MM.1S (cell line): ENCODE measurements at places on chromosomes 11 and 22.

DNA sequence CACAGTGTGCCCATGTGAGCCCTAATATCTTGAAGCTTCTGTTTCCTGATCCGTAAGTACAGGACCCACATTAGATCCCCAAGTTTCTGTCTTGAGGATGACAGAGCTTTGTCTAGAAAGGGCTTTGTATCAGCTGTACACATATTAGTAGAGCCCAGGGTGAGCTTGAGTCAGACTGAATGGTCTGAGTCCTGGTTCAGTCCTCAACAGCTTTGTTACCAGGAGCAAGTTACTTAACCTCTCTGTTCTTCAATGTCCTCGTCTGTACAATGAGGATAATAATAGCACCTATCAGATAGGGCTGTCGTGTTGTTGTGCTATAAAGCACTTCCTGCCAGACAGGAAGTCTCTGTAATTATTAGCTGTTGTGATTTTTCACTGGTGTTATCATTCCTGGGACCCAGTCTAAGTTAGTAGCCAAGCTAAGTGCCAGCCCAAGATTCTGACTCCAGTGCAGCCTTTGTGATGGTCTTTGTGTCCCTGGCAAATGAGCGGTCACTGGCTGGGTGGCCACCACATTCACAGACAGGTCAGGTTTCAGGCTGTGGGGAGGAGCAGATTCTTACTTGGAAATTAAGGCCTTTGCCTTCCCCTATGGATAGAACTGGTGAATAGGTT is 6.8 kb downstream of the TOM1 start:
- no peak for DNase-seq

DNA sequence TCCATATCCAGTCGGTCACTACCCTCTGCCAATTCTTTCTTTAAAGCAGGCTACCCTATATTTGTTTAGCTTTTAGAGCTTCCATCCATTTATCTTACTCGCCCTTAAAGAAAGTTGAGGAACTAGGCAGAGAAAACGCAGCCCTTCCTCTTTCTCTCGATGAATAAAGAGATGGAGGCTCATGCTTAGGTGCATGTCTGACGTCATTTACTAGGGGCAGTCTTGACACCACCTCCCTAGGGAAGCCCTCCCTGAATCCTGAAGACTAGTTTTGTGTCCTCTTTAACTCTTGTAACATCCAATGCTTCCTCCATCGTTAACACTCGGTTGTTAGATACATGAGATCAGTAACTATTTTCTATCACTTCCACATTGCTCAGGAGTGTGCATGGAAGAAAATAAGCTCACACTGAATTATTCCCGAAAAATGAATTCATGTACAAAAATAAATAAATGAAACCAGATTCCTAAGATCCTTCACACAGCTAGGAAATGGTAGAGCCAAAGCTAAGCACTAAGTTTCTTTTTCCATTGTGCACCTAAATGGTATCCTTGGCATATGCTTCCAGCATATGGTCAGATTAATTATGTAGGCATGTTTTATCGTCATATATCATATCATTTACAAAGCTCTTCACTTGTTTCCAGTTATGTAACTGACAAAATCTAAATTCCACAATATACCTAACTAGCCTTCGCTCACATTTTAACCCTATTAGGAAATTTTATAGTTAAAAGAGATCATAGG is 291.2 kb downstream of the OPCML start:
- no peak for DNase-seq

GRCh38 chr11:30260813-30261212 is 30.0 kb downstream of the FSHB start:
- no peak for DNase-seq

GRCh38 chr11:9787260-9787659 is 123.4 kb downstream of the SWAP70 start:
- no peak for DNase-seq

DNA sequence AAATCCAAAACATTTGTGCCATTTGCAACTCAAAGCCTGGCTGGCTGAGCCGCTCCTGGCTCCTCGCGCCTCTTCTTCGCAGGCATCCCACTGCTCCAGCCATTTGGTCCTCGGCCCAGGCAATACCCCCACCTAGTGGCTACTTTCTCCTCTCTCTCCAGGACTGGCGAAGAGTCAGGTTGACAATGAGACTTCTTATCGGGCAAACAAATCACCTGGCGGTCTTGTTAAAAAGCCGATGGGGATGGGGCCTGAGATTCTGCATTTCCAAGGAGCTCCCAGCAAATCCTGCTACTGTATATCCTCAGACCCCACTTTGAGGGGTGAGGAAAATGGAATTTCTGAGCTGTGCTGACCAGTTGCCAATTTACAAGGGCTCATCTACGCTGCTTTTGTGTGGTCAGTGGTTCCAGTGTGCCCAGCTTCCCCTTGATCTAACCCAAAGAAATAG is 89.0 kb downstream of the ISX start:
- DNase-seq: peak; percentile 30

DNA sequence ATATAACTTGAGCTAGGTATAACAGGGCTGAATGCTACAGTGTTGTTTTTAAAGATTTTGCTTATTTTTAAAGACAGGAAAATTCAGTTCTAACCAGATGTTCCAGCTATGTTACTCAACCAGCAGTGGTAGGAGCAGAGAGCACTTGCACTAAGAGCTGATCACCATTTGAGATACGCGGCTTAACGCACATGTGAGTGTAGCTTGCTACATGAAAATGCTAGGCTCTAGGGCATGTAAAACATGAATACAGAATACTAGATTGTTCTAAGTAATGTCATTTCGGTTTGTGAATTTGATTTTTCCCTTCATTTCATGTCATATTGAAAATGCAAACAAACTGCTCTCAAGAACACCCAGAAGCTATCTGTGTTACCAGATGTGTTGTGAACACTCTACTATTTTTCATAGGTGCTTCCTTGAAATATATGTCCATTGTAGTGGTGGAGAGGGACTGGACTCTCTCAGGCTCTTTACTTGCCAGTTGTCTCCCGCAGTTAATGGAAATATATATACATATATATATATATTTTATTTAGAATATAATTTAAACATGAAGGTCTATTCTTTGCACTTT is 10.8 kb upstream of the TECTA start:
- DNase-seq: no peak

DNA sequence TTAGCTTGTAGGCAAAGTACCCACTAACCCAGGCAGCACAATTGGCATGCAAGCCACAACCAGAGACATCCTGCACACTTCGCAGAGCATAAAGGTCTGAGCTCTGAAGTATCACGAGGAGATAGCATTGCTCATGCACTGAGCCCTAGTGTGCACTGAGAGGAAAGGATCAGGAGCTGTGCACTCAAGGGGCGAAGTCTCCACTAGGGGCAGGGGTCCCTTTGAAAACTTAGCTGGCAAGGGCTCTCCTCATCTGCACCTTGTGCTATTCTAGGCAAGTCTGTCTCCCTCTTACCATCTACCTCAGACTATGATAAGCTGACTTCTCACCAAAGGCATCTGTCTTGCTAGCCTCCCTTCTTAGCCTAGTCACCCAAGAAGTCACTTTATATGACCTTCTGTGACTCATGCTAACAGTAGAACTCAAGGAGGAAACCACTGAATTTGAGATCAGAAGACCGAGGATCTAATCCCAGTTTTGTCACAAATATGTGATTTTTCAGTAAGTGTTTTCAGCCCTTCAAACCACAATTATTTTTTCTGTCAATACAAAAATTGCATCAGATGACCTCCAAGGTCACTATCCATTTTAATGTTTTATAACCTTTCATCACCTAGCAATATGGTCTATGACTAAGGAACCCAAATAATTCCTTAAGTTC is 1078.0 kb downstream of the NTM start:
- no peak for DNase-seq

- no peak for DNase-seq
These were observed 20.4 kb downstream of the PSMD13 start for GRCh38 chr11:256952-257737.

DNA sequence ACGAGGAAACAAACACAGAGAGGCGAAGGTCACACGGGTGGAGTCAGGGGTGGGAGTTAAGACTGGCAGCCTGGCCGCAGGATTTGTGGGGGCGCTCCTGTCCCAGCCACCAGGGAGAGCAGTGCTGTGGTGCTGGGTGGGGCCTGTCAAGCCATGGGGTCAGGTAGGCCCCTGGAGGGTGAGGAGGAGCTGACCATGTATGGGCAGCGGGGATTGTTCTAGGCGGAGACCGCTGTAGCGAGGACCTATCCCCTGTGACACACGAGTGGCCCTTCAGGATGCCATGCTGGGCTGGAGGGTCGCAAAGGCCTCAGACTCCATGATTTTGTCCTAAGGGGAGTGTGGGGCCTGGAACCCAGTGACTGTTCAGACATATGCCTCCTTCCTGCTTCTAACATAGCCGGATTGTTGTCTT is 1.6 kb upstream of the RPS19BP1 start:
- DNase-seq: no peak

DNA sequence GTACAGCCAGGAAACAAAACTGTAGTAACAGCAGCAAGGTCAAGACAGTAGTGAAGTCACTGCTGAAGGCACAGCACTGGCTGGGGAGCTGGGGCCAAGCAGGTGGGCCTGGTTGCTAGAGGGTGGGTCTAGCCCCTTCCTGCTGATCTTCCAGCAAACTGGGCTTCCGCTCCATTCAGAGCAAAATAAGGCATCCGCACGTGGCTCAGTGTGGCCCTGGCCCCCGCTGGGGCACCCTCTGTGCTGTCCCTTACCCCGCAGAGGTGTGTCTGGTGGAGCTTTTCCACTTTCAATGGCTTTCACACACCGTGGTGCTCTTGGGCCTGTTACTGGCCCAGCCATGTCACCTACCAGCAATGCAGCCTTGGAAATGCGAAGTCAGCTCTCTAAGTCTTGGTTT is 162.4 kb upstream of the B3GAT1 start:
- no peak for DNase-seq

DNA sequence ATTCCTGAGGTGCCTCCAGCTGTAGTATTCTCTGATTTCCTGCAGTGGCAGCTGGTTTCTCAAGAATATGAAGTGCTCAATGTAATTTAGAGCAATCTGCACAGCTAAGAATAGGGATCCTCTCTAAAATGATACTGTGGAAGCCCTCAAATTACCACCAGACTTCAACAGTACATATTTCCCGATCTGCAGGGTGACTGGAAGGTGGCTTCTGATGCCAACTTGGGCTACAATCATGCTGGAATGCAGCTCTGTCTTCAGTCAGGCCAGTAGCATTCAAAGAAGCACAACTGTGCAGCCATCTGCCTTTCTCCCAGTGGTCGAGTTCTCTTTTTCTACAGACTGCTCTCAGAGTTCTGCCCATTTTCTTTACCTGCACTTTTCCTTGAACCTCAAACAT is 55.5 kb upstream of the CD5 start:
- no peak for DNase-seq

- no peak for DNase-seq
These were observed 1.0 kb downstream of the SUN2 start for GRCh38 chr22:38754751-38755154.

DNA sequence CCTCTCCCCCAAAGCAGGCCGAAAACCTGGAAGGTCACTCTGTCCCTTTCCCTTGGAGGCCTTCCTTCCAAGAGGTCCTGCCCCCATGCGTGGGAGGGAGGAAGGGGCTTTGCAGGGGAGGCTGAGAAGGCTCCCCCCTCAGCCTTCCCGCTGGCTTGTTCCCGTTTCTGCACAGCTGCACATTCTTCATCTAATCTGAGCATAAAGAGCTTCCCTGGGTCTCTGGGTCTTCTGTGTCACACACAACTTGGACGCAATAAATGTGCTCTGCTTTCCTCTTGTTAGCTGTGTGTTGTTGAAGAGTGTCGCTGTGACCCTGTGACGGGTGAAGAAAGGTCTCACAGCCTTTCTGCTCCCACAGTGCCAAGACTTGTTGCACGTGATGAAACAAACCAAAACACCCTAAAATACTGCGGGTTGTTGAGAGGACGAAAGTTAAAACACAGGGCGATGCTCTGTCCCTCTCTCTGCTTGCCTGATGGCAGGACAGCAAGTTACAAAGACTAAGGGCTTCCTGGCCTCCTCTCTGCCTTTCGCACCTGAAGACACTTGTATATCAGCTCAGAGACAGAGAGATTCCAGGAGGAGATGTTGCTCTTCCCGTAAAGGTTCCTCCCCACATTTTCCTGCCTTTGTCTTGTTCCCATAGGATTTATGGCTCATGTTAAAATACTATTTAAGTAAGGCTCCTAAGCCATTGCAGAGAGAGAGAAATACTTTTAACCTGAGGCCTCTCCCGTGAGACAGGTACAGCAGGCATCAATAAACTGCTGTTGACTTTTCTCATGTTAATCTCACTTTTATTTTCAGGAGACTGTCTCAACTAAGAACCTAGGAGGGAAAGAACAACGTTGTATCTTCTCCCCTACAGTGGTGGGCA is 15.4 kb upstream of the IFITM3 start:
- no peak for DNase-seq

DNA sequence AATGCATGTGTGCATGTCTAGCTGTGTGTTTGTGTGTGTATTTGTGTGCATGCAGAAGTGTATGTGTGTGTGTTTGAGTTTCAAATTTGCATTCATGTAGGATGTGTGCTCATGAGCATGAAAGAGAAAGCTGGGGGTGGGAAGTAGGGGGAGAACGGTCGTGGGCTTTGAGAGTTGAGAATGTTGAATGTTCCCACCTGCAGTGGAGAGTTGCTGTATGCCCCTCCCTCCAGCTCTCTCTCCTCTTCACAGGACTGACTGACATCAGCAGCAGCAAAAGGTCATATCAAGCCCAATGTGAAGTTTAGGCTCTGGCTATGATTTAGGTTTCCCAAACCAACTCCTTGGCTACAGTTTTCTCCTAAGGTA is 63.8 kb upstream of the RRAS2 start:
- DNase-seq: no peak

DNA sequence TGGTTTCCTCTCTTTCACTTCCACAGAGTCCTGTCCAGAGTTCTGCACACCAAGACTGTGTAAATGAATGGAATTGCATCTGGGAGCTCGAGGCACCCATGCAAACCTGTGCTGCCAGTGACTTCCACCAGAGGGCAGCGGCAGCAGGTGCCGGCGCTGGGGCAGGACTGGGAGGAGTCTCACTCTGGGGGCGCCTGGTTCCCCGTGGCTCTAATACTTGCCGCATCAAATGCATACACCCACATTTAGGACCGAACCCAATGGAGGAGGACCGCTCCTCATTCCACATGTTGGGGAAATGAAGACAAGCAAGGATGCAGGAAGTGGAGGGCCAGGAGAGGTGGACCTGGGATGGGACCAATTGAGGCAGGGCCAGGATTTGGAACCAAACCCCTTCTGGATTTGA is 1.1 kb upstream of the CD6 start:
- peak; percentile 67 for DNase-seq

DNA sequence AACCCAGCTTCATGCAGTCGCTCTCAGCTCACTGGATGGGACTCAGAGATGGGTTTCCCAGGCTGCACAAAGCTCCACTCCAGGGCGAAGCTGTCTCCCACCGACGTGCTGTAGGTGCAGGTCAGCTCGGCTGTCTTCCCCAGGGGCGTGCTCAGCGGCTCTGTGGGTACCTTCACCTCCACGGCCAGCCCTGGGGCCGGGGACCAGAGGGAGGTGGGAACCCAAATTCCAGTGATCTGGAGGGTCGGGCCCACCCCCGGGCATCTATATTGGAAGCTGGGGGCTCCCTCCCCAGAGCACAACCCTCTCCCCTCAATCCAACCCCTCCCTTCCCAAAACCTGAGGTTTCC is 689 bp downstream of the VSIG2 start:
- DNase-seq: no peak

- DNase-seq: no peak
These were observed 3.8 kb upstream of the PYGM start for GRCh38 chr11:64763526-64764039.
